ENCODE measurements at places on chromosomes 2 and 18. TPM values are rescaled to one million over a fixed set of nuclear protein-coding genes. Genes with fewer than 3 reads are reported as not detected.
A peak's percentile ranks its signal among the peaks of the same experiment; 100 is the strongest.

The AP1S3 gene
- not detected for total RNA-seq

The RPS27A gene
- total RNA-seq = 1,353 TPM

The CABYR gene
- 1.5 TPM for total RNA-seq

The C2orf15 gene
- not detected for total RNA-seq

GRCh38 chr18:6994056-6994770 is 123.4 kb downstream of the LAMA1 start:
- no peak for DNase-seq

DNA sequence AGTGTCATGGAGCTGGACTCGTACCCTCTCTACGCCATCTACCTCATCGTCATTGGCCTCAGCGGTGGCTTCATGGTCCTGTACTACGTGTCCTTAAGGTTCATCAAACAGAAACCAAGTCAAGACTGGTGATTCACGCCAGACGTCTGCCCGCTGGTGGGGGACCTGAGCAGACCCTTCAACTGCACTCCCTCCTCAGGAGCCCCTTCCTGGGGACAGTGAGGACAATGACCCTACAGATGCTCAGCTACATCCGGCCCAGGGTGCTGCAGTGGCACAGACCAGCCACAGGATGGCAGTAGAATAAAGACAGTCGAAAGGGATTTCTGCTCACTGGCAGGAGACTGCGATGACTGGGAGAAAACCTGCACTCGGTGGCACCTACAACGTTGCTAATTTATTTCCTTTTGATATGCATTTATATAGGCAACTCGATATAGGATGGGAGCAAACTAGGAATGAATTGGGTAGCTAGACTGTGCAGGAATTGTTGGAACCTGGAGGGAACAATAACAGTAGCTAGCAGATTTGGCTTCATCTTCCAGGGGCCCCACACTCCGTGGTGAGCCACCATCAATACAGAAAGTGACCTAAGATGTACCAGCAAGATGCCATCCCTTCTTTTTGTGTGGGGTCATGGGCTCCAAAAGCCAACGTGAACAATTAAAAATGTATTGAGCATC is 39.2 kb downstream of the ABCG8 start:
- no peak for DNase-seq

GRCh38 chr2:62941413-62941812 is 109.2 kb upstream of the OTX1 start:
- no peak for DNase-seq

DNA sequence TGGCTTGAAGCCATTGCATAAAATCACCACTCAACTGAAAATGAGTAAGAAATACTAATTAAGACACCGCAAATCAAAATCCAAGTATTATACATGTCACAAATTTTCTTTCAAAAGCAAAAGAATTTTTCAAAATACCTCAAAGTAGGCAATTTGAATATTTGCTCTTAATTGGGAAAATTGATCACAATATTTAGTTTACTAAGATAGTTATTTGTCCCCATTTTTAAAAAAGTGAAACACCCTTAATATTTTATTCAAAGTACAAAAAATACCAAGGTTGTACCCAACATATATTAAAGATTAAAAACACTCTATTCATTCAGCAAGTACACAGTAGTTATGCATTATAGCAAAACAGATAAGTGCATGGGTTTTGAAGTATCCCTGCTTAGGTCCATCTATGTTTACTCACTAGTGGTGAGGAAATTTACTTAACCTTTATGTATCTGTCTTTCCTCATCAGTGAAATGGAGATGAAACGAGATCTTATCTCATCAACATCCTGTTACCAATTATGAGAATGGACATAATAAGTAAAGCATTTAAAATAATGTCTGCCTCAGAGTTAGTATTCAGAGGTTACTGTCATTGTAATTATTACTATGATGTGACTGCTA is 35.1 kb downstream of the VPS54 start:
- DNase-seq = no peak

GRCh38 chr2:20483194-20483895 is 36.5 kb downstream of the RHOB start:
- DNase-seq = peak; percentile 73

GRCh38 chr18:40013001-40013609 is 1941.9 kb upstream of the PIK3C3 start:
- no peak for DNase-seq

DNA sequence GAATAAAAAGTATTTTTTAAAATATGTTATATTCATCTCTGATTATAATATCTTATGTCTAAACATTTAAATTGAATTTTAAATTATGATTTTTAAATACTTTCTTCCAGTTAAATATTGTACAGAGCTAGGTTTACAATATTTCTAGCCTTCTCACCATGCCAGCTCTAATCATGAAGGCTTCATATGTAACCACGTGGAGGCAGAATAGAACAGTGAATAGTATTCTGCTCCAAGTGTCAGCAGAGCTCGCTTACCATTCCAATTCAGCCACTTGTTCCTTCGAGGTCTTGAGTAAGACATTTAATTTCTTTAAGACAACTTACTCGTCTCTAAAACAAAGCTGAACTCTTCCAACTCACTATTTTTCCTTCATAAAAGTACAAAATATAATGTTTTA is 871.8 kb downstream of the SUCLG1 start:
- no peak for DNase-seq

GRCh38 chr2:219452361-219453317 is 18.0 kb downstream of the SPEG start:
- no peak for DNase-seq

GRCh38 chr2:67394734-67395133 is 2.4 kb upstream of the ETAA1 start:
- no peak for DNase-seq

DNA sequence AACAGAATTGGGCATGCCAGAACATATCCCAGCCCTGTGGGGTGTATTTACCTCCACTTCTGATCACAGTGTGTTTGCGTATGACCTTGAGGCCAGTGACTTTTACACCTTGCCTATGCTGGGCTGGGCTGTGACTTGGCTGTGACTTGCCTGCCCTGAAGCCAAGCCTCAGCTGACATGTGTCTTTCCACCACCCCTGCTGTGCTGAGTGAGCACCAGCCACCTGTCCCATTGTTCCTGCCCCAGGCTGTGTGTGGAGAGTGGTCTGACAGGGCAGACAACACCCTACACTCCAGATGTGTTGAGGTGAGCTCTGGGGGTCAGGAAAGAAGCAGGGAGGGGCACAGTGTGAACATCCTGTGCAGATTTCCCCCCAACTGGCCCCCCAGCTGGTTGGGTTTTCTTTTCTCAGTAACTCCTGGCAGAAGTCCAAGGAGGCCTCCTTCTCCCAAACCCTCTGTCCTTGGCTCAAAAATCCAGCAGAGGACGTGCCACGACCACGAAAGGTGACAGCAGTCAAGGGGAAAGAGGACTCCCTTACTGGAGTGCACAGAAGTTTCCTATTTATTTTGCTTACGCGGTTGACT is 5.1 kb upstream of the STEAP3 start:
- peak; percentile 34 for DNase-seq

- no peak for DNase-seq
These were observed 163.7 kb upstream of the APCDD1 start for GRCh38 chr18:10290638-10291235.

DNA sequence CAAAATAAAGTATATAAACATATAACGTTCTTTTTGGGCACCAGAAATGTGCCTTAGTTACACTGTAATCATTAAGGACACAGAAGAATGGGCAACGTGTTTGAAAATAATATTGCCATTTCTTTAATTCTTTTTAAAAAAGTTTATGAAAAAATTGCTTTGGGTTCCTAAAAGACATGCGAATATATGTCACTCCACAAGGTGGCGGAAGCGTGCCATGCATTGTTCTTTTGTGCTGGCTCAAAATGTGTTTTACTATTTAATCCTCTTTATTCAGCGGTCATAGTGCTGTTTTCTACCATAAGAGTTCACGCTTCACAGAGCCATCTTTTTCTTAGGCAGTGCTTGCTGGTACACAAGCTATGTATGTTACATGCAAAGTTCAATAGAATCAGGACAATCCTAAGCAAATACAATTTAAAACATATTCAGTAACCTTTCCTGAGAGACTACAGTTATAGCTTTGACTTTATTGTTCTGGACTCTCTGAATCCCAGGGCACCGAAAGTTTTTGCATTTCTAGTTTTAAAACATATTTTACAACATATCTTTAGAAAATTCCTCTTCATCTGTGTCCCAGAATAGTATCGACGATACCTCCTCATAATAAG is 147.8 kb upstream of the ERBB4 start:
- DNase-seq = peak; percentile 44

- DNase-seq = no peak
These were observed 255.8 kb upstream of the SLC14A2 start for GRCh38 chr18:45359275-45360009.

Measured in tibial nerve (tissue), 4 donors.